ENCODE measurements at places on chromosomes 7 and 10.

DNA sequence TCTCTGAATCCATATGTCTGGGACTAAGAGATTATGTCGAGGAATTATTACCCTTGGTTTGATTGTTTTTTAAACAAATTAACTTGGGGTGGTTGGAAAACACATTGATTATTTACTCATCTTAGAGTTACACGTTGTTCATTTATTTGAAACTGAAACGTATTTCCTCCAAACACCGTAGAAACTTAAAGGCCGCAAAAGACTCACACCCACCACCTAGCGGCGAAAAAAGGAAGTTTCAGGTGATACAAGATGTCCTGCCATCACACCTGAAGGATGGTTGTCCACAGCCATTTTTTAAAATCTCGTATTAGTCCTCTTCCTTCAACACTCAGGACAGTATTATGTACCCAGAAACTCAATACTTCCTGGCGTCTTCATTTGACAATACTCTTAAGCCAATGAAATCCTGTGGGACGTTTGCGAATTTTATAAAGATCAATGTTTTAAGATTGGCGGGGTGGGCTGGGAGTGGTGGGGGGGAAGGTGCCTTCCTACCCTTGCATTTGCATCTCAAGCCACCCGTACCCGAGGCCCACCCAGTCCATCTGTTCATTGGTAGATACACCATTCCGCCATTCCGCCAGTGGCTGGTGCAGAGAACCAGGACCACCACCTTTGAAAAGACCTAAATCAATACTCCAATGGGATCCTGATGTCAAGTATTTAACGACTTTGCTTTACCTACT, 1.4 kb upstream of the LCOR start:
- peak; percentile 88 for DNase-seq

DNA sequence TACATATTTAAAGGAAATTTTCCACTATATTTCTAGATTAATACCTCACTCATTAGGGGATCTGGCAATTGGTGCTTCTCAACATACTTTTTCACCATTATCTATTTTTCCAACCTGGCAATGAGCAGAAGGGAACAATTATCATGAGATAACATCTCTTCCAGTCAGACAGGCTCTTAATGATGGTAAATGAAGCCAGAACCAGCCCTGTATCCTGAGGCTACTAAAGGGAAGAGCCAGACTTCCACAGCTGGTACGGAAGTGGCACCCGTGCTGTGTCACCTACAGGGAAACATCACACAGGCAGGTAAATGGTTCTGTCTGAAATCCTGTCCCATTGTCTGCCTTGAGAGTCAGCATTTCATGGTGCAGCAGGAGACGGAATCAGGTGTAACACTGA, 75.9 kb downstream of the ELMO1 start:
- DNase-seq, result no peak

DNA sequence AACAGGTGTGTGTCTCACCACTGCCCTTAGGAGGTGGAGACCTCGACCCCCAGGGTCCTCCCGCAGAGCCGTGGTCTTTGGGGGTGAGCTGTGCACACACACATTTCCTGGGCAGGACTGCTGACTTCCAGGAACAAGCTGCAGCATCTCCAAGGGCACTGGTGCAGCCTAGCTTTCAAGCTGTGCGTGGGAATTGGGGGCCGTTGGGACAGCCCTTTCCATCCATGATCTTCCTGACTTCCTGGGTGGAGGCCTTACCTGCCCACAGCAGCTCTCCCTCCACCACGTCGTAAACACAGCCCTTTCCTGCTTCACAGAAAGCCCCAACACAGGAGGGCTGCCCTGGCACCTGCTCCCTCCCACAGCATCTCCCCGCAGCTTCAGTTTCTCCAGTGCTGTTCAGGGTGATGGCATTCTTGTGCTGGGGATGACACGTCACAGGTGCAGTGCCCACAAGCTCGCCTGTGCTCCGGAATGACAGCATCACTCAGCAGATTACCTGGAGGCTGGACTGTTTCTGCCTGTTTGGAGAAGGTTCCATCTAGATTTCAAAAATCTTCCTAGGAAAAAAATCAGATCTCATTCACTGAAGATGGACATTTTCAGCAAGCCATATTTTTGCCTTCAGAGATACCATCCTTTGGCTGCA, 208.0 kb upstream of the PPP2R2D start:
- no peak for DNase-seq

- DNase-seq, result no peak
Observed at GRCh38 chr7:98049034-98049433, 57.6 kb upstream of the LMTK2 start.

- no peak for DNase-seq
Observed at GRCh38 chr7:110307776-110308175, 783.2 kb upstream of the LRRN3 start.

GRCh38 chr10:3480281-3480989, 304.6 kb downstream of the KLF6 start:
- DNase-seq, result no peak

DNA sequence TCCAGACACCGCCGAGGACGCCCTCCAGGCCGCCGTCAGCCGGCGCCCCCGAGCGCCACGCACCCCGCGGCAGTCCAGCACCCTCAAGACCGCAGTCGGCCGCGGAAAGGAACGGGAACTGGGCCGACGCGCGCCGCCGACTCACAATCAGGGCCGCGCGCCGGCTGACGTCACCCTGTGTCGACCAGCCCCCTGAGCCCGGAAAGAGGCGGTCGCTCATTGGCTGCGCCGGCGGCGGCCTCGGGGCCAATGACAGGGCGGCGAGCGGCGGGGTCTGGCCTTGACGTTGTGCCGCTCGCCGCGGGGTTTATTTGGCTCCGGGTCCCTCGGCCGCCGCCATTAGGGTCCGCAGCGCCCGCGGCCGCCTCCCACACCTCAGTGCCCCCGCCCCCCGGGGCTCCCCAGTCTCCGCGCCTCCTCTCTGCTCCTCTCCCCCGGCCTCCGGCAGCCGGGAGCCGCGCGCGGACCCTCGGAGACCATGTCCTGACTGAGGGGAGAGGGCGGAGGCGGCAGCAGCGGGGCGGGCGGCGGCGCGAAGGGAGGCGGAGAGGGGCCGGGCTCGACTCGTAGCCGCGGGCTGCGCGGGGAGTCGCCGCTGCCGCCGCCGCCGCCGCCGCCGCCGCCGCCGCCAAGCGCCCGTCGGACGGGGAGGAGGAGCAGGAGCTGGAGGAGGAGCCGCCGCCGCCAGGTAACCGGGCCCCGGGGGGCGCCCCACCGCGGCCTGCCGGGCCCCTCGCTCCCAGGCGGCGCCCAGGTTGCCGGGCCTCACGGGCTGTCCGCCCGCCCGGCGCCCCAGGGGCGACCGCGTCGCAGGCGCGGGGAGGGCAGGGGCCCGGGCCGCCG, 25.1 kb upstream of the ZRANB1 start:
- DNase-seq, result peak; percentile 97

DNA sequence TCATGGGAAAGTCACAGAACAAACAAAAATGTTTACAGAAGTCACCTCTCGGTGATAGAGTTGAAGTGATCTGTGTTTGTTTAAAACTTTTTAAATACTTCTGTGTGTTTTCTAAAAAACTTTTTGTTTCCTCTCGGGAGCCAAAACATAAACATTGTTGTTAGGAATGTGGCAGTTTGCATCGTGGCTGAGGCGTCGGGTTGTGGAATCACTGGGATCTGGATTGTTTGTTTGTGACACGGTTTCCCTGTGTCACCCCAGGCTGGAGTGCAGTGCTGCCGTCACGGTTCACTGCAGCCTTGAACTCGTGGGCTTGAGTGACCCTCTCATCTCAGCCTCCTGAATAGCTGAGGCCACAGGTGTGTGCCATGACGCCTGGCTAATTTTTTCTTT, 29.0 kb upstream of the SUN1 start:
- DNase-seq, result no peak

DNA sequence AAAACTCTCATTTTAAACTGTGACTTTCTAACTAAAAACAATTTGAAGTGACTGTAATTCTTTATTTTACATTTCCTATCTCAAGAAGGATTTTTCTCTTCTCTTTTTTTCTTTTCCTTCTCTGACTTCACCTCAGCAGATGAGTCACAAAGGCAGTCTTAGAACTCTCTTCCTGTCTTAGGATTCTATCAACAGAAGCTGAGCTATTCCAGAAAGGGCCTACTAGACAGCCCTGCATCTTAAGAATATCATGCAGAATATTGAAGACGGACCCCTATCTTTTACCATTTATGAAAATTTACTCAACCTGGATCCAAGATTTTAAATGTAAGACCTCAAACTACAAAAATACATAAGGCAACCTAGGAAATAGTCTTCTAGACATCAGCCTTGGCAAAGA, 365.7 kb upstream of the SEMA3C start:
- no peak for DNase-seq

DNA sequence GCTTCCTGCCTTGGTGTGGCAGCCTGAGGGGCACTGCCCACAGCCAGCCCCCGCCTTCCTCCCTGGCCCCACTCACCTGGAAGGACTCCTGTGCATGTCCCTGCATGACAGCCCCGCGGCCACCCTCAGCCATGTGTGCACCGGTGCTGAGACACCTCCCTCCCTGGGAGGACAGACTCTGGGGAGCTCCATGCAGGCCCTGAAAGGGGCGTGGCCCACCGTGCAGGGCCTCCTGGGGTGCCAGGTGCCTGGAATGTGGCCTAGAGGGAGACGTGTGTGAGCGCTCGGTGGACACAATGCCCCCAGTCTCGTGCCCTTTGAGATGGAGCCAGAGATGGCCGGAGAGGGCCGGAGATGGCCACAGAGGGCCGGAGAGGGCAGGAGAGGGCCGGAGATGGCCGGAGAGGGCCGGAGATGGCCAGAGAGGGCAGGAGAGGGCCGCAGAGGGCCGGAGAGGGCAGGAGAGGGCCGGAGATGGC, 59.1 kb upstream of the PPP2R2D start:
- no peak for DNase-seq

DNA sequence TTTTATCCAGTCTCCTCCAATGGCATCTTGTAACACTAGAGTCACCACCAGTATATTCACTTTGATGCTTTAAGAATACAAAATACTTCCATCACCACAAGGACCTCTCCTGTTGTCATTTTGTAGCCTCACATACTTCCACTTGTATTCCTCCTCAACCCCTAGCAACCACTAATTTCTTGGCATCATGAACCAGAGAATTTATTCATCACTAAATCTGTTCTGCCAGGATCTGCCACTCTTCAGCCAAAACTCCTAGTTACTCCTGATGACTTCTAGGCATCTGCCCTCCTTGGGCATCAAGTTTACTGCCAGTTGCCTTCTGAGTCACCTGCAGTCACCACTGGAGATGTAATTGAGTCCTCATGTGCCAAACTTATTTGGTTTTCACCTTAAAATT, 906.8 kb downstream of the CNTNAP2 start:
- no peak for DNase-seq

GRCh38 chr7:12890586-12890985, 203.2 kb downstream of the ARL4A start:
- DNase-seq, result no peak

DNA sequence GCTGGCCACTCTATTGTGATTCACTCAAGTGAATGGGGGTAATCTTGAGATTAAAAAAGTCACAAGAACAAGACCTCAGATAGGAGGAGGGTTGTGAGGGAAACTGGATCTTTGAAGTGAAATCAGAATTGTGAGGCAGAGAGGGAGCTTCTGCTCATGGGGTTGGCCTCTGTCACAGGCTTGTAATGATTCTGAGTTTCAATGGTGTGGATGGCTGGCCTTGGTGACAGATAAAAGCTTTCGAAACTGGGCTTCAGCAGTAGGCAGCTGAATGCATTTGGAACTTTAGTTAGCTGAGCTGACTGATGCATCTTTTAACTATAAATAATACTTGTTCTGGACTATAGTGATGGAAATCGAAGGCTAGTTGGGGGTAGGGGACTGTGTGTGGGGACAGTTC, 12.2 kb downstream of the TAS2R60 start:
- no peak for DNase-seq

DNA sequence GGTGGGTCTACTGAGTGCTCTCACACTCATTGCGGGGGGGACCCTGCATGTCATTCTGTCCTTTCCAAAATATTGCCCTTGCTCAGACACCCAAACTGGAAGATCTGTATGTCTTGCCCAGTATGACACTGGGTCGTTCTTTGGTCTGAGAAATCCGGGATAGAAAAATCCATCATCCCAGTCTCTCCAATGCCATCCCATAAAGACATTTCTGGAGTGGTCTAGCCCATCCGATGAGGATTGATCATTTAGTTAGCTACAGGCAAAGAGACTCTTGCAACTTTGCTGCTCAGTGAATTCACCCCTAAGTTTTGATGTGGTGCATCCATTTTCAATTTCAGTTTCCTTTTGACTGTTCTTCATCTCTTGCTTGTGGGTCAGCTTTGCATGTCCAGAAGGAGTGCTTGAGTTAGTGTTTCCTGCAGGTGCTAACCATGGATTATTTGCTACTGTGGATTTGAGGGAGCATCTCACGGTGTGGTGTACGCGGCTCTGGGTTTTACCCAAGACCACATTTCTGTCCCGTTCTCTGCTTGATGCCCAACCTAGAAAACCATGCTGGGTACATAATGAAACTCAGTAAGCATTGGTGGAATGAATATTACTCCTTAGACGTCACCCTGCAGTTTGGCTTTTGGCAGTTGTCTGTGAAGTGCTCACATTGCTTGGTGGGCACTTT, 247.0 kb upstream of the MKI67 start:
- no peak for DNase-seq

DNA sequence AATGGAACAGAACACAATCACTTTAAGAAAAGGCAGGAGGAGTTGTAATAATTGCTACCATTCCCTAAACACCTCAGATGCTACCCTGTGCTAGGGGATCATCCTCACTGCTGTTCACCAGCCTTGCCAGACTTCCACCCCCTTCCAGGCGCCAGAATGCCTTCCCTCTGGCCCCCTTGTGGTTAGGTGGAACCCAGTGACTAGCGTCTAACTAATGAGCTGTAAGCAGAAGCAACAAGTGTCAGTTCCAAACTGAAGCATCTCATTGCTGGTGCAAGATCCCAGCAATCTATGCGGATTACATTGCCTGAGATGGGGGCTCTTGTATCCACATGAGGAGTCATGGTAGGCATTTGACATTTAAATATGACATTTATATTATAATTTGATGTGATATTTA, 86.6 kb downstream of the FRMD4A start:
- no peak for DNase-seq

GRCh38 chr10:78143576-78143975, 109.9 kb downstream of the RPS24 start:
- DNase-seq, result no peak

DNA sequence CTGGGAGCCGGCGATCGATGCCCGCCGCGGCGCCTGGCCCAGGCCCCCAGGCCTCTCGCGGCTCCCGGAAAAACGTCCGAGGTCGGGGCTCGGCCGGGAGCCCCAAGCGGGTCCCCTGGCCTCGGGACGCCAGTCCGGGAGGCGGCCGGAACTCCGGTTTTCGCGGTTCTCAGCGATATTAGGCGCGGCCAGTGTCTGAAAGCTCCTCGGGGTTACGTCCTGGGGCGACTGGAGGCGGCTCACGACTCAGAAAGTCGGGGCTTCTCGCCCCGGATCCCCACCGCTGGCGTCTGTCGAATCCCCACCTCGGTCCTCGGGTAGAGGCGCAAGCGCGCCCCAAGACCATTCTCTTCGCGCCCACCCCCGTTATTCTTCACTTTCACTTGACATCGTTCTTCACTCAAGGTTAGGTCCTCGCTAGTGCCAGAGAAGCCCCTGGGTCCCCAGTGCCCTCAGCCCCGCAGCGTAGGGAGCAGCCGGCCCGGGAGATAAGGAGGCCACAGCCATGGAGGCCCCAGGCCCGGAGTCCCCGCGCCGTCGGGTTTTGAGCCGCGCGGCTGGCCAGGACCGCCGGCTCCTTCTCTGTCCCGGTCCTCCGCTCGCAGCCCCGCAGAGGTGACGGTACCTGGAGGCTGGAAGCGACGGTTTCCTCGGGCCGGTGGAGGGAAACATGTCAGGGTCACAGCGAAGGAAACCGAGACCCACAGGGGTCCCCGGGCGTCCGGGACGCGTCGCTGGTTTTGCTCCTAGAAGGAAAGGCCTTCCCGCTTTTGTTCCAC, 35.2 kb upstream of the EBLN1 start:
- peak; percentile 47 for DNase-seq

GRCh38 chr10:114504769-114505579, 100.7 kb upstream of the AFAP1L2 start:
- DNase-seq, result no peak

All from activated naive CD4-positive, alpha-beta T cell treated with anti-CD3 and anti-CD28 coated beads, Interleukin-2, amount 10 ng/mL, durations not matched to agents 7 days and 5 days (primary cell).